Bronchial epithelial cell (primary cell): ENCODE measurements at places on chromosomes 5 and 9. TPM values are rescaled to one million over a fixed set of nuclear protein-coding genes. Genes with fewer than 3 reads are reported as not detected.

DNA sequence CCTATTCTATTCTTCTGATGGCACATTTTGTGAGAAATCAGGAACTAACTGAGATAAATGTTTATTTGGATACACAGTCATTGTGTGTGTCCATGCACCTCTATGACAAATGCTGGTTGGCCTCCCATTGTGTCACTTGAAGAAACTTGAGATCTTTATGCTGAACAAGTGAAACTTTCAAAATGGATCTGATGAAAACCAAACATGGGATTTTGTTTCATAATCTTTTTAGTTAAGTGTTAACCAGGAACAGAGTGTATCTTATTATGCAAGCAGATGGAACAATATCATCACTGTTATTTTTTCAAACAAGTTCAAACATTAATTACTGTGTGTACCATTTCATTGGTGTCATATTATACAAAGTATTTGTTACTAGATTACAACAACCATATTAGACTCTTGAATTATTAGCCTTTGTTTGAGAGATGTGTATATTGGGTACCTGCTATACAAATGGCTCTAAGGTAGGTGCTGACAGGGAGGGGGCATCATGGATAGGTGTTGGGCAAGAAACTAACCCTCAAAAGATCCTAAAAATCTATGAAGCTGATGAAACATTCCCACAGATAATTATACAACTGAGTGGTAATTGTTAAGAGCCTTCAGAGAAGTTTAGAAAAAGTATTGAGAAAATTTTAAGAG lies 159.8 kb downstream of the PALM2AKAP2 start:
- DNase-seq, result no peak

DNA sequence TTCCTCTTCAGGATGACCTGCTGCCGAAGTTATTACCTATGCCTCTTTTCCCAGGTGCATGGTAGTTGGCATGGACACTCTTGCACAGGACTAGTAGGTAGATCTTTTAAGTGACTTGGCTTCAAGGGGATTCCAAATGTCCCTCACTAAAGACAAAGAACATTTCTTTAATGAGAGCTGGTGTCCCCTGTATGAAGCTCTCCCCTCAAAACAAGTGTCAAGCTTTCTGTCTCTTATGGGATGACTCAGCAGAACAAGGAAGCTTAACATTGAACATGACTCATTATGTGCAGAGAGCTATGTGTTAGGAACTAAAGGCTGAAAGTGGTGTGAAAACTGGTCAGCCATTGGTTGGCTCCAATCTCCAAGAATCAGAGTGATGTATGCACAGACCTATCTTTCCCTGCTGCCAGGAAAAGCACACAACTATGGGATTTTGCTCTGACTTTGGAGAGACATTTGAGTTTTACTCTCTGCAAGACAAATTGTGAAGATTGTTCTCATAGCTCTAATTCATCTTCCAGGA lies 120.5 kb downstream of the PRDM6 start:
- DNase-seq, result peak; percentile 97

GRCh38 chr5:52996979-52997378 lies 7.8 kb downstream of the ITGA2 start:
- peak; percentile 65 for DNase-seq

GRCh38 chr5:140054086-140054689 lies 11.1 kb upstream of the NRG2 start:
- no peak for DNase-seq

Gene LPAR1
- 9.0 and 16.8 TPM in 2 replicates for total RNA-seq
